ENCODE measurements at places on chromosomes 4 and X. TPM values are rescaled to one million over a fixed set of nuclear protein-coding genes. Genes with fewer than 3 reads are reported as not detected.

Gene KANTR
- 14.8 TPM for total RNA-seq

Gene RAB39B
- total RNA-seq, result 0.95 TPM

Gene IGSF1
- total RNA-seq, result 0.09 TPM

Gene CA5B
- total RNA-seq, result 12.6 TPM

Gene TSR2
- 38.5 TPM for total RNA-seq

Gene MBNL3
- total RNA-seq, result 24.3 TPM

Gene CYSLTR1
- total RNA-seq, result 10.5 TPM

Gene CCDC149
- 23.8 TPM for total RNA-seq

Gene TEX13C
- not detected for total RNA-seq

Gene L1CAM
- 1.6 TPM for total RNA-seq

Gene SPATA4
- total RNA-seq, result 1.2 TPM
